NCI-H524 (cell line): ENCODE measurements at places on chromosomes 12 and 14.

DNA sequence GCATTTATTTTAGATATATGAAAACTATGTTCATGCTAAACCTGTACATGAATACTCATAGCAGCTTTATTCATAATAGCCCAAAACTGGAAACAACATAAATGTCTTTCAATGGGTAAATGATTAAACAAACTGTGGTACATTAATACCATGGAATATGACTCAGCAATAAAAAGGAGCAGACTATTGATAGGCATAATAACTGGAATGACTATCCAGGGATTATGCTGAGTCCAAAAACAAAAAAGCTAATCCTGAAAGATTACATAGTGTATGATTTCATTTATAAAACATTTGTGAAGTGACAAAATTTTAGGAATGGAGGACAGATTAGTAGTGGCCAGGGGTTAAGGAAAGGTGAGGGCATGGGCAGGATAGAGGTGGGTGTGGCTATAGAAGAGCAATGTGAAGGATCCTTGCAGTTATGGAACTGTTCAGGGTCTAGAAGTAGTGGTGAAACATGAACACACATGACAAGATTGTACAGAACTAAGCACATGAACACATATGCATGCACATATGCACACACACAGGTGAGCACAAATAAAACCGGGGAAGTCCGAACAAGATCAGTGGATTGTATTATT is 61.1 kb upstream of the CDKN3 start:
- DNase-seq = no peak

- DNase-seq = no peak
These were observed 71.1 kb downstream of the PELI2 start for GRCh38 chr14:56189307-56189706.

- no peak for DNase-seq
These were observed 409.1 kb downstream of the FOXG1 start for GRCh38 chr14:29175706-29176105.

GRCh38 chr12:116607039-116607438 is 47.9 kb downstream of the MAP1LC3B2 start:
- no peak for DNase-seq

DNA sequence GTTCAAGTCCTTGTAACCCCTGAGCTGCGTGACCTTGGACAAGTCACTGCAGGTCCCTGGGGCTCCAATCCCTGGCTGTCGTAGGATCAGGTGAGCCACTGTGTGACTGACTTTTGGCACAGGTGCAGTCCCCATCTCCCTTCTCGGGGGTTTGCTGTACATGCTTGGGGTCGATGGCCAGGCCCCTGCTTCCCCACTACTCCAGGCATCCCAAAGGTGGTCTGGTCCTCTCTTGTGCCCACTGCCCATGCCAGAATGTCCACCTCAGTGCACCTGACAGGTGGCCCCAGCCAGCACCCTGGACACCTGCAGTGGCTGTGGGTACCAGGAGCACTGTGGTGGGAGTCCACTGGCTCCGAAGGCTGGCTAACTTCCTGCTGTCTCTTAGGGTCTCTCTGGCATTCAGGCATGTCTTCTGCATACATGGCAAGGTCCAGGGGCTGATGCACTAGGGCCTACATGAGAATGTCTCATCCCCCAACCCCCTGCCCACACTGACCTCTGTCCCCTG is 14.7 kb downstream of the FOXN4 start:
- no peak for DNase-seq

- DNase-seq = no peak
These were observed 71.3 kb upstream of the GPATCH2L start for GRCh38 chr14:76080471-76080870.

DNA sequence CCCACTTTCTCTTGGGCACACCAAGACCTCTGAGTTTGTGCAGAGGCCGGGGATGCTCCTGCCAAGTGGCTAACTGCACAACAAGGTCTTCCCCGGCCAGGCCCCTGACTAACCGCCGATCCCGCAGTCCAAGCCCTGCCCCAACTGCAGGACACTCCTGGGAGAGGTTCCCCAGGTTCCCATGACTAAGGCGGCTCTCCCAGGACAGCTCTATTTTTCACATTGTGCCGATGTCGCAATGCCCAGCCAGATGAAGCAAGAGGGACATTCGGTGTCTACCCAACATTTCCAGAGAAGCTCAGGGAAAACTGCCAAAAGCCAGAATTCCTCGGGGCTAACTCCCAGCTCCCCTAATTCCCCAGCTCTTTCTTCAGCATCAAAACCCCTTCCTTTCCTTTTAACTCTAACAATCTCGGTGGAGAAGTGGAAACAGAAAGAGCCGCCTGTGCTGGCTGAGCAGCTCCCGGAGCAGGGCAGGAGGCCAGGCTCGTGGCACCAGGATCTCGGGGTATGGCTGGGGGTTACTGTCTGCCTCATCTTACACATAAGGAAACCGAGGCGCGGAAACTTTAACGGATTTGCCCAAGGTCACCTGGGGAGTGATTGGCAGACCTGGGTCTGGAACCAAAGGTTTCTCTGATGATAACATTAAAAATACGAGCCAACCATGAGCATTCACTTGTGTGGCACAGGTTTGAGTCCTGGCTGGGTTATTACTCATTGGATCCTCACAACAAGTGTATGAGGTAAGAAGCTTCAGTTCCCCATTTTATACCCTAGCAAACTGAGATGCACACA is 318.2 kb downstream of the BCL11B start:
- DNase-seq = no peak

DNA sequence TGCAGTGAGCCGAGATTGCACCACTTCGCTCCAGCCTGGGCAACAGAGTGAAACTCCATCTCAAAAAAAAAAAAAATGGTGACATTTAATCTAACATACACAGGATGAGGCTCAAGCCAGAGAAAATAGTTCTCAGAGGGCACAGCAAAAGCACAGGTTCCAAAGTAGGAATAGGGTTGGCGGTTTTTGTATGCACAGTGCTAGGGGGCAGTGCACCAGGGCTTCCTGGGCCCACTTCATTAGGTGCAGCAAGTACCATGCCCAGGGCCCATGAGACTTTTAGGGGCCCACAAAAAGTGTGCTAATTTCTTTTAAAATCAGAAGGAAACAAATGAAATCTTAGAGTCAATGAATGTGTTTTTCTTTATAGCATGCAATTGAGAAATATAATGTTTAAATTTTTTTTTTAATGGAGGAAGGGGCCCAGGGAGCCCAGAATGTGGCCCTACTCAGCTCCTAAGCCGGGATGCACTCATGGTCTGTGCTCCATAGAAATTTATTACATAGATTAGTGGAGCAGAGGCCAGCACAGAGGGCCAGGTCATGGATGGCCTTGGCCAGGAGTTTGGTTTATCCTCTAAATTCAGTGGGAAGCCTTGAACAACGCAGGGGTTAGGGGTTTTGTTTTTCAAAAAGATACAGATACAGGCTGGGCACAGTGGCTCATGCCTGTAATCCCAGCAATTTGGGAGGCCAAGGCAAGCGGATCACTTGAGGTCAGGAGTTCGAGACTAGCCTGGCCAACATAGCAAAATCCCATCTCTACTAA is 2.3 kb downstream of the AK7 start:
- DNase-seq = no peak

GRCh38 chr12:101039848-101040531 is 170.0 kb downstream of the SLC5A8 start:
- DNase-seq = no peak

GRCh38 chr12:19196959-19197630 is 67.6 kb downstream of the PLEKHA5 start:
- DNase-seq = no peak

DNA sequence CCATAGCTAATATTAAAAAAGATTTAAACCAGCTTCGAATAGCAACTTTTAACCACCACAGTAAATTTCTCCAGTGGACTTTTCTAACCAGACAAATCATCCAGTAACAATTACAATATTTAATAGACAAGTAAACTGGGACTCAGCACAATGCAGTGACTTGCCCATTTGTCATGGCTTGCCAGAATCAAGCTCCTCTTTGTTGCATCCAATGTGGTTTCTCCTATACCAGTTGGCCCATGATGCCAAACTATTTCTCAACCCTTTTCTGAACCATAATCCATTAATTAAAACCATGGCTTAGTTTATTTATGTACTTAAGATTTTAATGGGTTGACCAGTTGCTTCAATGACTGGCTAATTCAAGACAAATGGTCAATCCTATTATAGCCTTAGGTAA is 64.4 kb downstream of the DIO2 start:
- DNase-seq = no peak

- no peak for DNase-seq
These were observed 251.9 kb downstream of the FUT8 start for GRCh38 chr14:65664436-65664835.

GRCh38 chr12:22625762-22626294 is 857 bp downstream of the ETNK1 start:
- peak; percentile 61 for DNase-seq

- no peak for DNase-seq
These were observed 368.7 kb downstream of the TMEM132D start for GRCh38 chr12:129534966-129535750.

GRCh38 chr12:47079981-47080724 is 394 bp upstream of the AMIGO2 start:
- DNase-seq = peak; percentile 12

DNA sequence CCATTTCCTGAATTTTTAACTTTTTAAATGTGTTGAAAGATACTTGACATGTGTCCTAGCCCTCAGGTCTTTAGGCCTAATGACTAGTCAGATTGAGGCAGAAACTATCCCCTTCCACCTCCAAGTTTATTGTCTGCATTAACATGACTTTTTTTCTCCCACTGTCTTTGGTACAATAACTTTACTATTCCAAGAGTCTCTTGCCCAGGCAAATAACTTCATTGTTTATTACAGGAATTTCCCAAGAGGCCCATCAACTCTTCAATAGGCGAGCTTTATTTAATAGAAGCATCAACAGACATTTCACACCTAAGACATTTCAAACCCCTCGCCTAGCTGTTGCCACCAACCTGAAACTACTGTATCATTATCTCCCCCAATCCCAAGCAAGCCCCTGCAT is 10.7 kb downstream of the NFKBIA start:
- DNase-seq = no peak

DNA sequence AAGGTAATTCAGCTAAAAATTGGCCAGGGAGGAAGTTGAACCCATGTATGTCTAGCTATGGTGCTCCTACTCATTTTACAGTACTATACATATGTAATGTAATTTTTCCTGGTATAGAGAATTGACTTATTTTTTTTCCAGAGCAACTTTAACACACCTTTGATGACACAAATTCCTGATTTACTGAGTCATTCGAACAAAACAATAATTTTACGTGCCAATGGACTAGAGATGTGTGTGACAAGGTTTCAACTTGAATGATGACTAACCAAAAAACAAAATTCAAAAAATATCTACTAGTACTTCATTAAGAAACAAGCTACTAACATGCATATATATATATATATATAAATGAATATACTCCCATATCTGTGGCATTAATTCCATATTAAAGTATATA is 180.5 kb downstream of the KITLG start:
- DNase-seq = no peak

- DNase-seq = no peak
These were observed 33.3 kb upstream of the UBC start for GRCh38 chr12:124947561-124948398.

GRCh38 chr14:83993545-83993944 is 1536.4 kb upstream of the FLRT2 start:
- DNase-seq = no peak

GRCh38 chr12:91023326-91024004 is 18.7 kb upstream of the EPYC start:
- DNase-seq = no peak

DNA sequence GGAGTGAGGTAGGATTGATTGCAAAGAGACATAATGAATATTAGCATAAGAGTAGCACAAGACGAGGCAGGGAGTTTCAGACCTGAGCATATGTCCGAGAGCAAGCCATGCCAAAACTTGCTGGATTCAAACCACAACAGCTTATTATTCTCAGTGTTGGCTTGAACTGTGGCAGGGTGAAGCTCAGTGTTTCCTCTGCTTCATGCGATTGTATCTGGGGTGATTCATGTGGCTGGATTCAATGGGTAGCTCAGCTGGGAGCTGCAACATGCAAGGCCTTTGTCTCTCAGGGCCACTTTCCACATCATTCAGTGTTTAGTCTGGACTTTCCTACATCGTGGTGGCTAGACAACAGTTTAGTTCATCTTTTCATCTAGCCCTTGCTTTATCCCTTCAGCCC is 22.1 kb upstream of the E2F7 start:
- DNase-seq = no peak

GRCh38 chr12:116712458-116713303 is 25.2 kb downstream of the SPRING1 start:
- DNase-seq = no peak

DNA sequence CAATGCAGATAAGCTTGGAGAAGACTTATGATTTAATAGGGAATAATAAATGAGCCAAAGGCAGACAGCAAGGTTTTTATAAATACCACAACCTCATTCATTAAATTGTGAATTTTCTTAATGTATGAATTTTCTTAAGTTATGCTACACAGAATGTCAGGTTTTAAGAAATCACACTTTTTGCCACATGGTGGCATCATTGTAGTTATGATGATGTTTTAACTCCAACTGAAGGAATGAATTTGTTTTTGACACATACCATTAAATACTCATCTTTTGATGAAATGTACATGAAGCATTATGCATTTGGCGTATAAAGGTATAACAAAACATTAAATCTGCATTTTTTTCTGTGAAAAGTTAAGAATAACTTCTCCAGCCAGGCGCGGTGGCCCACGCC is 524.1 kb upstream of the FBXO33 start:
- no peak for DNase-seq

DNA sequence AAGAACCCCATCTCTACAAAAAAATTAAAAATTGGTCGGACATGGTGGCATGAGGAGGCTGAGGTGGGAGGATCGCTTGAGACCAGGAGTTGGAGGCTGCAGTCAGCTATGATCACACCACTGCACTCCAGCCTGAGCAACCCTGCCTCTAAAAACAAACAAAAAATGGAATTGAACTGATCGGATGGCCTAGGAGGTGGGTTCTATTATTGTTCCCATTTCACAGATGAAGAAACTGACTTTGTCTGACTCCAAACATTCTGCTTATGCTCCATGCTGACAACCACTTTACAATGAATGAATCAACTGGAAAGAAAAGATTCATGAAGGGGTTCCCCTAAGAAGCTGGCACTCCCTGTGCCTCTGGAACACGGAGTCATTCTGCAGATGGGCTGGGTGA is 47.3 kb downstream of the TRPV4 start:
- no peak for DNase-seq

GRCh38 chr14:86712176-86712575 is 1182.2 kb downstream of the FLRT2 start:
- DNase-seq = no peak

GRCh38 chr14:45332360-45332988 is 79.5 kb upstream of the MIS18BP1 start:
- DNase-seq = no peak

GRCh38 chr12:64694130-64695040 is 64.8 kb downstream of the GNS start:
- peak; percentile 77 for DNase-seq

GRCh38 chr14:71533390-71533789 is 398.8 kb upstream of the RGS6 start:
- no peak for DNase-seq
